ENCODE measurements at places on chromosomes 7 and 10. TPM values are rescaled to one million over a fixed set of nuclear protein-coding genes. Genes with fewer than 3 reads are reported as not detected.

Gene GLI3
- total RNA-seq, result 3.2 TPM

Gene METTL27
- 2.2 TPM for total RNA-seq

Gene SPDYE11
- total RNA-seq, result not detected

Gene TRPV6
- 0.24 TPM for total RNA-seq

Gene ETV1
- total RNA-seq, result 12.5 TPM

Gene NACAD
- 0.14 TPM for total RNA-seq

Gene WNT8B
- 0.14 TPM for total RNA-seq

Gene STEAP1
- 0.33 TPM for total RNA-seq

Gene CELF2
- 42.4 TPM for total RNA-seq

Gene AGK
- 25.6 TPM for total RNA-seq

Gene FOXI2
- total RNA-seq, result 0.05 TPM

Gene SUN3
- 1.1 TPM for total RNA-seq

Gene MGAM2
- 0.09 TPM for total RNA-seq

Gene PRSS1
- total RNA-seq, result 0.76 TPM

Gene FRMD4A
- 16.2 TPM for total RNA-seq

Gene SPRN
- 0.05 TPM for total RNA-seq

Gene HGF
- 1.2 TPM for total RNA-seq

Gene UNCX
- total RNA-seq, result 0.05 TPM

Gene SP8
- total RNA-seq, result not detected

Gene NHLRC2
- 6.2 TPM for total RNA-seq

Gene TMEM273
- total RNA-seq, result 10.2 TPM

Gene CLEC5A
- 0.57 TPM for total RNA-seq

Gene MRPS17
- total RNA-seq, result 14.7 TPM

Gene AKR1B15
- total RNA-seq, result 0.24 TPM
